ENCODE measurements at places on chromosomes 2 and 18.
A peak's percentile ranks its signal among the peaks of the same experiment; 100 is the strongest.

DNA sequence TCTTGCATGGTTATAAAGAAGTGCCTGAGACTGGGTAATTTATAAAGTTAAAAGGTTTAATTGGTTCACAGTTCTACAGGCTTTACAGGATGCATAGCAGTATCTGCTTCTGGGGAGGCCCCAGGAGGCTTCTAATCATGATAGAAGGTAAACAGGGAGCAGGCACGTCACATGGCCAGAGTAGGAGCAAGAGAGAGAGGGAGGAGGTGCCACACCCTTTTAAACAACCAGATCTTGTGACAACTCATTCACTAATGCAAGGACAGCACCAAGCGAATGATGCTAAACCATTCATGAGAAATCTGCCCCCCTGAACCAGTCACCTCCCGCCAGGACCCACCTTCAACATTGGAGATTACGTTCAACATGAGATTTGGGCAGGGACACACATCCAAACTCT is 141.1 kb downstream of the EN1 start:
- DNase-seq, result no peak

DNA sequence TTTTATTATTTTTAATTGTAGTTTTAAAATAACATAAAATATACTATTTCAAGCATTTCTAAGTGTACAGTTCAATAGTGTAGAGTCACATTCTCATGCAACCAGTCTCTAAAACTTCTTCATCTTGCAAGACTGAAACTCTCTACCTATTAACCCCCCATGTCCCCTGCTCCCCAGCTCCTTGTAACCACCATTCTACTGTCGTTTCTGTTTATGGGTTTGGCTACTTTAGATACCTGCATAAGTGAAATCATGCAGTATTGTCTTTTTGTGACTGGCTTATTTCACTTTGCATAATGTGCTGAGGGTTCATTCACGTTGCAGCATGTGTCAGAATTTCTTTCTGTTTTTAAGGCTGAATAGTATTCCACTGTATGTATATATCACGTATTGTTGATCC is 139.4 kb downstream of the SMAD7 start:
- no peak for DNase-seq

- DNase-seq, result no peak
Observed at GRCh38 chr18:37341016-37341415, 224.6 kb downstream of the CELF4 start.

DNA sequence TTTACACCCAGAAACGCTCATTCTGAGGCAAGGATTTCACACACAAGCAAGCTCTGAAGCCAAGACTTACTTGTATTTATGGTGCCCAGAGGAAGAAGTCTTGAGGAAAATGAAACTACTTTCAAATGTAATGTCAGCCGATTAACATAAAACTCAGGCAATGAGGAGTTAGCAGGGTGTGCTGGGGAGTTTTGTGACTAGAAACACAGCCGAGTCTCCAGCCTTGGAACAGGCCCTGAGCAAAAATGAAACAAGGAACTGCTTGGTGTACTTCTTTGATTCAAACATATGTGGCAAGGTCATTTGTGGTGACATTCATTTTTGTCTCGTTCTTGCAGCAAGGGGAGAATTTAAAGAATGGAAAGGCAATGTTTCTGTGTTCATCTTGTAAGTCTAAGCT is 4.5 kb downstream of the DYTN start:
- DNase-seq, result no peak

- no peak for DNase-seq
Observed at GRCh38 chr2:205946226-205946625, 139.7 kb downstream of the INO80D start.

DNA sequence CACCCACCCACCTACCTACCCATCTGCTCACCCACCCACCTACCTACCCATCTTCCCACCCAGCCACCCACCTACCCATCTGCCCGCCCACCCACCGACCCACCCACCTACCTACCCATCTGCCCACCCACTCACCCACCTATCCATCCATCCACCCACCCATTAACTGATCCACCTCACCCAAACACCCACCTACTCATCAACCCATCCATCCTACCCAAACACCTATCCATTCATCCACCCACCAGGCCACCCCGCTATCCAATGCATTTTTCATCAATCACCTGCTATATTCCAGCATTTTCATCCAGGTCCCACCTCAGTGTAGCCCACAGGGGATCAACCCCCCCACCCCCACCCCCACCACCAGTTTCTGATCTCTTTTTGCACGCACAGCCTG is 121.8 kb downstream of the GLI2 start:
- no peak for DNase-seq

- no peak for DNase-seq
Observed at GRCh38 chr2:206423147-206423546, 20.2 kb upstream of the ADAM23 start.

- no peak for DNase-seq
Observed at GRCh38 chr2:200687922-200688920, 102.4 kb downstream of the AOX1 start.

GRCh38 chr18:75230163-75231052 is 19.8 kb downstream of the TSHZ1 start:
- no peak for DNase-seq

DNA sequence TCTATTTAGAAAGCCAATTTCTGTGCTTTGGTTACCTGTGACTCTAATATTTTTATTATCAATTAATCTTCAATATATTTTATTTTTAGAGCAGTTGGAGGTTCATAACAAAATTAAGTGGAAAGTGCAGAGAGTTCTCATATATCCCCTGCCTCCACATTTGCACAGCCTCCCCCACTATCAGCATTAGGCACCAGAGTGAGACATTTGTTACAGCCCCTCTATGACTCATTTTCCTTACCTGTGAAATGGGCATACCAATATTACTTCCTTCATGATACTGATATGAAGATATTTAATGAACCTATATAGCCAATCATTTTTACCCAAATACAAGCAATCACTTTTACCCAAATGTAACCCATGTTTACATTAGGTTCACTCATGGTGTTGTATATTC is 34.0 kb upstream of the CYTIP start:
- DNase-seq, result no peak

DNA sequence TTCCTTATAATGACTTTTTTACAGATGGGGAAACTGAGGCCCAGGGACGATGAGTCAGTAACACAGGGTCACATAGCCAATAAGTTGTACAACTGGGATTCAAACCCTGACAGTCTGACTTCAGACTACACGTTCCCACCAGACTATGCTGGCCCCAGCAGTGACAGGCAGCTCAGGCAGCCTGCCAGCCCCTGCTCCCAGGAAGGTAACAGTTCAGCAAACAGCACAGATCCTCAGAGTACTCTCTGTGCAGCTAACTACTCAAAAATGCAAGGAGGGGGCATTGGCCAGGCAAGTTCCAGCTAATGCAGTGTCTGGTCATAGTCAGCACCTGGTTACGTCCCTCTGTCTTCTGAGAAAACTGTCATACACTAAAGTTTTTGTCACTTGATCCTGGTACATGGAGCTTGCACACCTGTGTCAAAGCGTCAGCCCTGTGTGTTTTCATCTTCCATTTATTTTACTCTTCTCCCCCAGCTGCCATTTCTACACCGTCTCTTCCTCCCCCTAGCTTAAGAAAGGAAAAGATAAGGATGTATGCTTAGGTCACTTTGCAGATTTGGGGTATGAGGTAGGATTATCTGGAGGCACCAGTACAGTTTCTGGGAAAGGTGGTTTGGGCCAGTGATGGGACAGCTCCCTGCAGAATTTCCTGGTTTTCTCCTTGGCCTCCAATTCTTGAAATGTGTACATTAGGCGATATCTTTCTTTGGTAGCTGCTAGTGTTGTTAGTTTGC is 4.5 kb downstream of the SMARCAL1 start:
- no peak for DNase-seq

- DNase-seq, result no peak
Observed at GRCh38 chr2:15364561-15364960, 196.6 kb downstream of the NBAS start.

GRCh38 chr2:234587341-234588053 is 90.6 kb upstream of the ARL4C start:
- DNase-seq, result no peak

GRCh38 chr18:49500201-49500921 is 13.3 kb upstream of the C18orf32 start:
- DNase-seq, result peak; percentile 87

DNA sequence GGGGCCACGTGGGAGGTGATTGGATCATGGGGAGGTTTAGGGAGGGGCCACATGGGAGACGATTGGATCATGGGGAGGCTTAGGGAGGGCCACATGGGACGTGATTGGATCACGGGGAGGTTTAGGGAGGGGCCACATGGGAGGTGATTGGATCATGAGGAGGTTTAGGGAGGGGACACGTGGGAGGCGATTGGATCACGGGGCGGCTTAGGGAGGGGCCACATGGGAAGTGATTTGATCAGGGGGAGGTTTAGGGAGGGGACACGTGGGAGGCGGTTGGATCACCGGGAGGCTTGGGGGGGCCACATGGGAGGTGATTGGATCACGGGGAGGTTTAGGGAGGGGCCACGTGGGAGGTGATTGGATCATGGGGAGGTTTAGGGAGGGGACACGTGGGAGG is 22.5 kb upstream of the SALL3 start:
- no peak for DNase-seq

GRCh38 chr2:129892360-129892759 is 87.1 kb upstream of the RAB6C start:
- DNase-seq, result no peak

DNA sequence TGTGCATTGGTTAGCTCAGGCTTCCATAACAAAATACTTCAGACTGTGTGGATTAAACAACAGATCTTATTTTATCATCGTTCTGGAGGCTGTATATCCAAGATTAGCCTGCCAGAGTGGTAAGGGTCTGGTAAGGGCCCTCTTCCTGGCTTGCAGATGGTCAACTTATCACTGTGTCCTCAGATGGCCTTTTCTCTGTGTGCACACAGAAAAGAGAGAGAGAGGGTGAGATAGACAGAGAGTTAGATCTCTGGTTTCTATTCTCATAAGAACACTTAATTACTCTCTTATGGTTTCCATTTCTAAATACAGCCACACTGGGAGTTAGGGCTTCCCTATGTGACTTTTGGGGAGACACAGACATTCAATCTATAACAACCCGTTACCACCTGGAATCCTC is 1003.5 kb downstream of the TSN start:
- DNase-seq, result no peak

- DNase-seq, result no peak
Observed at GRCh38 chr18:23995180-23995579, 19.4 kb upstream of the TTC39C start.

GRCh38 chr2:154507186-154507585 is 191.3 kb upstream of the KCNJ3 start:
- DNase-seq, result no peak

- no peak for DNase-seq
Observed at GRCh38 chr2:181823405-181823804, 68.1 kb upstream of the ITPRID2 start.

DNA sequence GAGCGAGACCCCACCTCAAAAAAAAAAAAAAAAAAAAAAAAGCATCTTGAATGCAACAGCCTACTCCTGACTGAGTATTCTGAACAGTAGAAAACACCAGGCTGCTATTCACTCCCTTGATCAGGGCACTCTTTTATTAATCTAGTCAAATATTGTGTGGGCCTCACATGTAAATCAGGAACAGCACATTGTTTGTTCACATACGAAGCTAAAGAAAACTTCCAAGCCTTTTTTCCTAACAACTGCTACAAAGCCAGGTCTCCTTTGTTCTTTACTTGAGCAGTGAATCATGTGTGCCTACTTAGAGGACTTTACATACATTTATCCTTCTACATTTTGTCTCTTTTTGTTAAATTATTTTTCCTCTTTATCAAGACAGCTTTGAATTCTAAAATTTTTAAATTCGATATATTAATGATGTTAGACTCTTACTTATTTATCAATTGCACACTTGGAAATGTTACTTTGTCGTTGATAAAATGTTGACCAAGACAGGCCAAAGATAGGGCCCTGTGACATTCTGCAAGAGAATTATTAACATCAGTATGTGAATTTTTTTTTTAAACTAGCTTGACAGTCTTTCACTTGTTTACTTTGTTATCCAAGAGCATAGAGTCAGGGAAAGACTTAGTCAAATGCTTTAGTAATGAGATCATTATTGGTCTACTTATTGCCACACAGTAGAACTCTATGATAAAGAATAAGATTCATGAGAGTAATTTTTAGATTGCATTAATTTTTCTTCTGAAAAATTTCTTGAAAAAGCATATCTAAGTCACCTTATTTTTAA is 13.2 kb downstream of the SPATS2L start:
- no peak for DNase-seq

DNA sequence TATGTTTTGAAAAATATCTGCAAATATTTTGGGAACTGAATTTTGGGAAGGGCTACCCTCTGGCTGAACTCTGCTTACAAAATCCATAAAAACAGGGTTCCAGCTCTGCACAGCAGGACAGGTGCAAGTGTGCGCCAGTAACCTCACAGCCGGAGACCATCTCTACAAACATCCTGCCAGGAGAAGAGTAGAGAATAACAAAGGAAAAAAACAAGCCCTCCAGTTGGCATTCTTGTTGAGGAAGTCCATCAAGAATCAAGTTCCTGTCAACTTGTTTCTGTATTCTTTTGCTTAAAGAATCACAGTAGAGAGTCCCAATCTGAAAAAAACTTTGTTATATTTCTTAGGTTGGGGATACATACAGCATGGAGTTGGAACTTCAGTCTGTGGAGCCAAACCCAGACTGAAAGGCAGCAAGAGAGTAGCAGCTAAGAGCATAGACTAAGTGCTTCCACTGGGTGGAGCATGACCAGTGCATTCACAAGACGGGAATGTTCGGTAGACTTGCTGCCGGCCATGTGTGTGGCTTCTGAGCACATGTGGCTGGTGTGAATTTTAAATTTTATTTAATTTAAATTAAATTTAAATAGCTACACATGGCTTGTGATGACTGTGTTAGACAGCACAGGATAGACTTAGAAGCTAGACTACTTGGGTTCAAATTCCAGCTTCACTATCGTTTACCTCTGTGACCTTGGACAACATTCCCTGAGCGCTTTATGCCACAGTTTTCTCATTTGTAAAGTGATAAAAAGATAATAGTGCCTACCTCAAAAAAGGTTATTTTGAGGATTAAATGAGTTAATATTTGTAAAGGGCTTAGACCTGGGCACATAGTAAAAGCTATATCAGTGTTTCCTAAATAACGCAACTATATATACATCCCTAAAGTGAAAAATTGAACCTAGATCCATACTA is 41.9 kb downstream of the SPTBN1 start:
- DNase-seq, result no peak

GRCh38 chr2:28225473-28226080 is 167.1 kb upstream of the FOSL2 start:
- no peak for DNase-seq

DNA sequence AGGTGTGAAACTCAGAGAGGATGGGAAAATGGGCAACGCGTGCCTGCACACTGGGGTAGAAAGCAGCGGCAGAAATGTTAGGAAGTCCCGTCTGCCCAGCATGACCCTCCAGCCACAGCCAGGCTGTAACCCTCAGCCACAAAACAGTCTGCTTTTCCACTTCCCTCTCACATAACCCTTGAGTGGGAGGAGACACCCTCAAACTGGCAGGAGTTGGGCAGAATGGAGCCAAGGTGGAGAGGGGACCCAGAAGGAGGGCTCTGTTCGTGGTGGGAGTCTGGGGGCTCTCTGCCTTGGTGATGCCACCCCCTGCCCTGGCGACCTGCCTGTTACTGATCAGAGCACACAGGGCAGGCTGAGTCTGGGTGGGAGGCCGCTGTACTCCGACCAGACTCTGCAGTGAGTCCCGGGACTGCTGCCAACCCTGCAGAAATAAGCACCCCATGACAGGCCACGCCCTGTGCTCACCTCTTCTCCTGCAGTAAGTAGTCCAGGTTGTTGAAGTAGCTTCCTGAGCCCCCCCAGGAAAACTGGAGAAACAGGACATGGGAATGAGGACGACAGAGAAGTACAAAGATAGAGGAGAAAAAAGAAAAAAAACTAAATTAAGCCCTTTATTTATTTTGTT is 16.0 kb downstream of the FAM178B start:
- DNase-seq, result no peak
